Smooth muscle cell of trachea (primary cell): ENCODE measurements at places on chromosomes 2 and 18. TPM values are rescaled to one million over a fixed set of nuclear protein-coding genes. Genes with fewer than 3 reads are reported as not detected.

Gene UGT1A8
- not detected in 2 replicates for total RNA-seq

Gene THAP4
- total RNA-seq, result 34.6 and 54.3 TPM in 2 replicates

Gene ZNF385B
- total RNA-seq, result not detected in 2 replicates

Gene RIF1
- total RNA-seq, result 27.3 and 41.0 TPM in 2 replicates
